ENCODE measurements at places on chromosomes 12 and 14.

GRCh38 chr14:94081386-94081820 lies 293 bp downstream of the IFI27L1 start:
- peaks cover 16% of the 10 kb centered on the region for H3K36me3 ChIP-seq
- peak overlapping the region; percentile 99 for H3K27ac ChIP-seq
- no peaks in the 10 kb centered on the region for H3K27me3 ChIP-seq
- H3K4me1 ChIP-seq, result peaks cover 41% of the 10 kb centered on the region
- peak overlapping the region; percentile 99 for H3K4me3 ChIP-seq
- DNase-seq, result no peak

GRCh38 chr12:55172686-55173085 lies 46.5 kb downstream of the OR9K2 start:
- no peaks in the 10 kb centered on the region for H3K4me1 ChIP-seq
- DNase-seq, result no peak
- H3K27ac ChIP-seq, result no peak overlapping the region
- no peak overlapping the region for H3K4me3 ChIP-seq
- H3K36me3 ChIP-seq, result no peaks in the 10 kb centered on the region

- H3K36me3 ChIP-seq, result no peaks in the 10 kb centered on the region
- peak overlapping the region; percentile 60 for H3K4me3 ChIP-seq
- H3K27ac ChIP-seq, result peak overlapping the region; percentile 80
- DNase-seq, result peak; percentile 80
- peaks cover 2% of the 10 kb centered on the region for H3K27me3 ChIP-seq
These were observed 18.7 kb upstream of the CTDSP2 start for GRCh38 chr12:57865084-57865751.

DNA sequence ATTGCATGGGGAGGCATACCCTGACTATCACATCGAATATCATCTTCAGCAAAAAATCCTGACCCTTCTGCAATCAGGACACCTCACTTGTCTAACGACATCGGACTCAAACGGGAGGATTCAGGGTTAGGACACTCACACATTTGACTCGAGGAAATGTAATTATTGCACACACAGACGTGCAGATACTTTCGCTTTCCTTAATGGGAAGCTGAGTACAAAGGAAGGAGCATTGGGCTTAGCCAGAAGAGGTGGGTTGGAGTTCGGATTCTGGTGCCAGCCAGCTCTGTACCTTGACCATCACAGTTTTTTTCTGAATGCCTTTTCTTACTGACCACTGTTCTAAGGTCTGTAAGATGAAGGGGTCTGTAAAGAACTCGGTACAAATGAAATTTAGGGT lies 260.4 kb downstream of the GALC start:
- peaks cover 3% of the 10 kb centered on the region for H3K27me3 ChIP-seq
- no peak overlapping the region for H3K4me3 ChIP-seq
- H3K36me3 ChIP-seq, result no peaks in the 10 kb centered on the region
- no peak for DNase-seq
- H3K27ac ChIP-seq, result no peak overlapping the region

DNA sequence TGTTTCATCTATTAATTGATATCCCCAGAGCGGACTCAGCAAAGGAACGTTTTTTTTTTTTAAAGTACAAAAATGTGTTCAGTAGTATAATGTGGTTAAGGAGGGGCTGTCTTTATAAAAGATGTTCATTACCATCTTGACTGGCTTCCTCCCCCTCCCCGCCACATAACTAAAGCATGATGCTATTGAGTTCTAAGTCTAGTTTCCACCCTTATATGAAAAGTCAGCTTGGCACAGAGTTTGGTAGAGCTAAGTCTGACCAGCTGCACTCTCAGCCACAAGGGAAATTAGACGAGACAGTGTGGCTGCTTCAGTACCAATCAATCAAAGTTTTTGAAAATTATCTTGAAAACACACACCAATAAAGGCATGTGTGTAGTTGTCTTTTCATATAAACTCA lies 1.9 kb upstream of the MYBPC1 start:
- no peak overlapping the region for H3K27ac ChIP-seq
- no peak overlapping the region for H3K4me3 ChIP-seq
- DNase-seq, result no peak
- H3K4me1 ChIP-seq, result no peaks in the 10 kb centered on the region
- H3K36me3 ChIP-seq, result no peaks in the 10 kb centered on the region
- H3K27me3 ChIP-seq, result peaks cover 20% of the 10 kb centered on the region

- peaks cover 31% of the 10 kb centered on the region for H3K36me3 ChIP-seq
- DNase-seq, result no peak
- no peak overlapping the region for H3K27ac ChIP-seq
- H3K4me3 ChIP-seq, result no peak overlapping the region
- peaks cover 1% of the 10 kb centered on the region for H3K27me3 ChIP-seq
- no peaks in the 10 kb centered on the region for H3K4me1 ChIP-seq
These were observed 57.0 kb downstream of the HELB start for GRCh38 chr12:66359300-66359699.

GRCh38 chr12:49292729-49293055 lies 2.3 kb upstream of the PRPH start:
- peaks cover 8% of the 10 kb centered on the region for H3K4me1 ChIP-seq
- no peaks in the 10 kb centered on the region for H3K36me3 ChIP-seq
- no peak for DNase-seq
- H3K27ac ChIP-seq, result no peak overlapping the region
- H3K27me3 ChIP-seq, result peaks cover 73% of the 10 kb centered on the region

- no peak for DNase-seq
- H3K36me3 ChIP-seq, result peaks cover 2% of the 10 kb centered on the region
- H3K27ac ChIP-seq, result no peak overlapping the region
- peaks cover 4% of the 10 kb centered on the region for H3K4me1 ChIP-seq
- H3K27me3 ChIP-seq, result no peaks in the 10 kb centered on the region
These were observed 116.6 kb upstream of the PLXNC1 start for GRCh38 chr12:94031763-94032162.

DNA sequence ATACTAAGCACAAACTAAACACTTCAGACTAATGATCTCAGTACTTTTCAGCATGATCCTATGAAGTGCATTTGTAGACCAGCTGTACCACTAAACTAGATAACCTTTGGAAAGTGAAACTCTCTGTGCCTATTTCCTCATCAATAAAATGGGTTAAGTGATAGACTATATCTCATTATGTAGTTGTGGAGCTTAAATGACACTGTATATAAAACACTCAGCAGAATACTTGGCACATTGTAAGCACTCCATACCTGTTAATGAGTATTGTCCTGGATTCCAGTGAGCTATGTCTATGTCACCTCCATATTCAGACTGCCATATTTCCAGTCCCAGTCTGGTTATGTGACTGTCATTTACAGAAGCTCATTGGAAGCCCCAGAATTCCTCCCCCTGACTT lies 44.4 kb downstream of the RTN1 start:
- no peaks in the 10 kb centered on the region for H3K4me1 ChIP-seq
- no peaks in the 10 kb centered on the region for H3K36me3 ChIP-seq
- no peak overlapping the region for H3K4me3 ChIP-seq
- H3K27ac ChIP-seq, result no peak overlapping the region
- H3K27me3 ChIP-seq, result peaks cover 14% of the 10 kb centered on the region

GRCh38 chr14:101922866-101923265 lies 41.5 kb upstream of the DYNC1H1 start:
- H3K4me1 ChIP-seq, result peaks cover 2% of the 10 kb centered on the region
- DNase-seq, result no peak
- no peaks in the 10 kb centered on the region for H3K27me3 ChIP-seq
- peaks cover 22% of the 10 kb centered on the region for H3K36me3 ChIP-seq
- H3K4me3 ChIP-seq, result no peak overlapping the region
- H3K27ac ChIP-seq, result no peak overlapping the region

DNA sequence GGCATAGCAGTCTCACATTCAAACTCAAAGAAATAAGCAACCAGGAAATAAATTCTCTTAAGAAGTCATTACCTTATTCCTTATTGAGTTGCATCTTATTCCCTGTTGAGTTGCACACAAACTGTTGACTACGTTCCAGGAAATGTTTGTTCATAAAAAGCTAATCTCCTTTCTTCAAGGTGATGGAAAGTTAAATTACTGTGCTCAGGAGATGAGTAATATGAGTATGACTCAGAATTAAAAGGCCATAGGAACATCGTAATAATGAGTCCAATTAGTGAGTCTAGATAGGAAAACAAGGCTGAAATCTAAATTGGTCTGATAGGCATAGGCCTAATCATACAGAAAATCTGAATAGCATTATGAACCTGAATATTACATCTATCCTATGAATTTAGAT lies 203.1 kb downstream of the SLC2A13 start:
- H3K27ac ChIP-seq, result no peak overlapping the region
- DNase-seq, result no peak
- no peaks in the 10 kb centered on the region for H3K36me3 ChIP-seq
- H3K4me3 ChIP-seq, result no peak overlapping the region

- H3K4me3 ChIP-seq, result no peak overlapping the region
- no peak for DNase-seq
- H3K27ac ChIP-seq, result no peak overlapping the region
These were observed 25.5 kb downstream of the ZC2HC1C start for GRCh38 chr14:75094896-75095295.

GRCh38 chr12:18706798-18707197 lies 31.0 kb downstream of the PLCZ1 start:
- H3K36me3 ChIP-seq, result peaks cover 2% of the 10 kb centered on the region
- no peaks in the 10 kb centered on the region for H3K4me1 ChIP-seq
- DNase-seq, result no peak

- no peak for DNase-seq
- no peaks in the 10 kb centered on the region for H3K36me3 ChIP-seq
- no peak overlapping the region for H3K27ac ChIP-seq
- peaks cover 11% of the 10 kb centered on the region for H3K4me1 ChIP-seq
- H3K4me3 ChIP-seq, result no peak overlapping the region
These were observed 271.9 kb downstream of the SLC16A7 start for GRCh38 chr12:59867689-59868088.

DNA sequence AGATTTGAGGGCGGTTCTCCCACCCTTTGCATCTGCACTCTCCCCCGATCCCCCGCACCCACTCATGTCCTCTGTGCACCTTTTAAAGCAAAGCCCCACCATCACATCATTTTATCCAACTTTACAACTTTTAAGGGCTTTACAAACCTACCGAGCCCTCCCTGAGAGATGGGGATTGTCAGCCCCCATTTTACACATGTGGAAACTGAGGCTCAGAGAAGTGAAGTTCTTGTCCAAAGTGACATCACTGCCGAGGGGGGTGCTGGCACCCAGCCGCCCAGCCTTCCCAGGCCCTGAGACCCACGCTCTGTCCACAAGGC lies 334.2 kb downstream of the MED13L start:
- H3K27ac ChIP-seq, result no peak overlapping the region
- H3K27me3 ChIP-seq, result no peaks in the 10 kb centered on the region
- no peak overlapping the region for H3K4me3 ChIP-seq
- no peak for DNase-seq
- H3K4me1 ChIP-seq, result peaks cover 7% of the 10 kb centered on the region

GRCh38 chr12:103626498-103626897 lies 39.4 kb downstream of the STAB2 start:
- H3K27me3 ChIP-seq, result peaks cover 33% of the 10 kb centered on the region
- H3K4me3 ChIP-seq, result no peak overlapping the region
- no peak overlapping the region for H3K27ac ChIP-seq
- no peaks in the 10 kb centered on the region for H3K36me3 ChIP-seq

- DNase-seq, result no peak
- no peaks in the 10 kb centered on the region for H3K27me3 ChIP-seq
- peaks cover 34% of the 10 kb centered on the region for H3K4me1 ChIP-seq
- peaks cover 9% of the 10 kb centered on the region for H3K36me3 ChIP-seq
- H3K27ac ChIP-seq, result peak overlapping the region; percentile 53
These were observed 25.2 kb downstream of the DAAM1 start for GRCh38 chr14:59213368-59214315.

GRCh38 chr14:35213869-35214387 lies 78.3 kb upstream of the PSMA6 start:
- H3K4me1 ChIP-seq, result peaks cover 15% of the 10 kb centered on the region
- DNase-seq, result no peak
- H3K36me3 ChIP-seq, result peaks cover 4% of the 10 kb centered on the region
- H3K27ac ChIP-seq, result peak overlapping the region; percentile 0
- H3K4me3 ChIP-seq, result no peak overlapping the region
- H3K27me3 ChIP-seq, result no peaks in the 10 kb centered on the region

- peaks cover 54% of the 10 kb centered on the region for H3K27me3 ChIP-seq
- H3K4me3 ChIP-seq, result no peak overlapping the region
- no peaks in the 10 kb centered on the region for H3K36me3 ChIP-seq
These were observed 2.1 kb upstream of the PDZRN4 start for GRCh38 chr12:41186026-41186425.

GRCh38 chr14:69342928-69343525 lies 55.1 kb downstream of the ERH start:
- H3K4me1 ChIP-seq, result peaks cover 4% of the 10 kb centered on the region
- H3K27me3 ChIP-seq, result no peaks in the 10 kb centered on the region
- no peaks in the 10 kb centered on the region for H3K36me3 ChIP-seq
- H3K27ac ChIP-seq, result no peak overlapping the region
- no peak overlapping the region for H3K4me3 ChIP-seq

GRCh38 chr12:124646385-124647230 lies 79.2 kb upstream of the NCOR2 start:
- H3K4me1 ChIP-seq, result no peaks in the 10 kb centered on the region
- H3K27ac ChIP-seq, result no peak overlapping the region
- no peaks in the 10 kb centered on the region for H3K27me3 ChIP-seq
- no peak overlapping the region for H3K4me3 ChIP-seq

DNA sequence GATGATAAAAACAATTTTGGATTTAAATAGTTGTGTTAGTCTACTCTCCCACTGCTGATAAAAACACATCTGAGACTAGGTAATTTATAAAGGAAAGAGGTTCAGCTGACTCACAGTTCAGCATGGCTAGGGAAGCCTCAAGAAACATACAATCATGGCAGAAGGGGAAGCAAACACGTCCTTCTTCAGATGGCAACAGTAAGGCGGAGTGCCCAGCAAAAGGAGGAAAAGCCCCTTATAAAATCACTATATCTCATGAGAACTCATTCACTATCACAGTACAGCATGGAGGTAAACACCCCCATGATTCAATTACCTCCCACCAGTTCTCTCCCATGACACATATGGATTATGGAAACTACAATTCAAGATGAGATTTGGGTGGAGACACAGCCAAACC lies 632.1 kb downstream of the SLC16A7 start:
- DNase-seq, result no peak
- H3K4me1 ChIP-seq, result peaks cover 10% of the 10 kb centered on the region
- H3K27ac ChIP-seq, result no peak overlapping the region

Measured in mesothelial cell of epicardium (in vitro differentiated cells).